ENCODE measurements at places on chromosomes 1 and 21.
A peak's percentile ranks its signal among the peaks of the same experiment; 100 is the strongest.

DNA sequence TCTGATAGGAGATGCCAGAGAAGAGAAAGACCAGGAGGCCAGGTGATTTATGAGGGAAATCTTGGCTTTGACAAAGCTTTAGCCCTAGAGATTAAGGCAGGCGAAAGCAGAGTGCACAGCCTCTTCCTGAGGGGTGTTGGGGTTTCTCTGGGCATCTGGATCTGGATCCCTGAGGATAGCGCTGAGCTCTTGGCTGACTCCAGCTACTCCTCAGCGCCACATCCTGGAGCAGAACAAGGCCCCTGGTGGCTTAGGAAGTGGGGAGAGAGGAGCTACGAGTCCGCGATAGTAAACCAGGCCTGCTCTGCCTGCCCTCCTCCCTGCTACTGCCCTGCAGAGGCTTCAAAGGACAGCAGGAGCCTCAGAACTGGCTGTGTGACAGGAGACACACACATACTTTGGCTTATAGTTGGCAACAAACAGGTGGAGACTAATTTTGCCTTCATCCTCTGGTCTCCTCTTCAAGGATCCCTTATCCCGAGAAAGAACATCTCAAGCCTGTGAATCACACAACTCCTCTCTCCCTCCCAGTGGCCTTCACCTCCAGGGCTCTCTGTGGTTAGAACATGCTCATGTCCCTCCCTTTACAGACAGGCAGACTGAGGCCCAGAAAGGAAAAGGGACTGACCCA, 66.9 kb downstream of the TRABD2B start:
- DNase-seq, result no peak

- peak; percentile 96 for DNase-seq
Observed at GRCh38 chr1:21251773-21252471, 38.3 kb downstream of the ECE1 start.

DNA sequence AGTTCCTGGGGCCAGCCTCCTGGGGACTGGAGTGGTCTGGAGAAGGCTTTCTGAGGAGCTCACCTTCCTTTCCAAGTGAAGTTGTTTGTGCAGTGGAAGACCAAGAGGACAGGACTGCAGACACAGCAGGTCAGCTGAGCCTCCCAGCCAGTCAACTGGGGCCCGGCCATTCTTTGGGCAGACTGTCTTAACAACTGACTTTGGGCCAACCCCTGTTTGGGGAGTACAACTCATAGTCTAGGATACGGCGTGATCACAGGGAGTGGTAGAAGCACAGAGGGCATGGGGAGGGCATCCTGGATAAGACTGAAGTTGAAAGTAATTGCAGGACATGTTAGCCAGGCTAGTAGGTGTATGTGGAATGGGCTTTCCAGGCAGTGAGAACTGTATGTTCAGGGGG, 50.3 kb downstream of the PGM1 start:
- no peak for DNase-seq

- DNase-seq, result no peak
Observed at GRCh38 chr1:43910343-43910742, 23.3 kb upstream of the ARTN start.

DNA sequence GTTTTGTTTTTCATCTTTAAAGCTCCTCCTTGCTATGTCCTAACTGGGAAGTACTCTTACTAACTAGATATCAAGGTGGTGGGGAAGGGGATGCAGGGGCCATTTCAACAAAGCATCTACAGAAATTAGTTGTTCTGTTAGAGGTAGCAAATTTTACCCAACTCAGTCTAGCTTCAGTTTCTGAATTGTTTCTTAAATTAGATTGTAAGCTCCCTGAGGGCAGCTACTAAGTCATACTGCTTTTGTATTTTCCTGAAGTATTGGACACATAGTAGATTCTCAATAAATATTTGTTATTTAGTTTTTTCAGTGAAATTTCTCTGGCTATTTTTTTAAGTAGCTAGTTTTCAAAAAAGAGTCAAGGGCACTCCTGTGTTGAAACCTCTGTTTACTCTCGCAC, 1.8 kb downstream of the UBAP2L start:
- DNase-seq, result no peak

GRCh38 chr1:169109561-169110134, 3.2 kb downstream of the ATP1B1 start:
- DNase-seq, result peak; percentile 87

- no peak for DNase-seq
Observed at GRCh38 chr1:97304366-97304765, 582.8 kb downstream of the PTBP2 start.

DNA sequence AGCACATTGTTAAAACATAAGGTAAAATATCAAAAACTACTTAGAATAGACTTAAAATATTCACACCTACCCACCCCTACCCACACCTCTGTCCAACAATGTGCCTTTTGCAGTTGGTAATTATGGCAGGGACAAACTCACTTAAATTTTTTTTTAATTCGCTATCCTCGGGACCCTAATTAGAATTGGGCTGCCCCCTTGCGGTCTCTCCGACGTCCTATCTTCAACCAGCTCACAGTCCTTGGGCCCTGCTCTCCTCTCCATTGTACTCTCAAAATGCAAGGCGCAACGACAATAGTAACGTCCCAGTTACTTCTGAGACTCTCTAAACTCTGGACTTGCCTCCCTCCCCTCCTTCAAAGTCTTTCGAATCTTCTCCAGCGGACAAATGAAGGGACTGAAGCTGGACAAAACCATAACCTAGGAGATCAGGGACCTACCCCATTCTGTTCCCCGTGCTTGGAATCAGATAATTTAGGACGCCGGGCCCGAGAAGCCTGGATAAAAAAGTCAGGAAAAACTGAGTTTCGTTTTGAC, 1.1 kb upstream of the CIART start:
- peak; percentile 73 for DNase-seq

GRCh38 chr1:115642168-115643072, 650 bp downstream of the VANGL1 start:
- peak; percentile 44 for DNase-seq

- no peak for DNase-seq
Observed at GRCh38 chr1:12593621-12594066, 24.4 kb downstream of the DHRS3 start.

DNA sequence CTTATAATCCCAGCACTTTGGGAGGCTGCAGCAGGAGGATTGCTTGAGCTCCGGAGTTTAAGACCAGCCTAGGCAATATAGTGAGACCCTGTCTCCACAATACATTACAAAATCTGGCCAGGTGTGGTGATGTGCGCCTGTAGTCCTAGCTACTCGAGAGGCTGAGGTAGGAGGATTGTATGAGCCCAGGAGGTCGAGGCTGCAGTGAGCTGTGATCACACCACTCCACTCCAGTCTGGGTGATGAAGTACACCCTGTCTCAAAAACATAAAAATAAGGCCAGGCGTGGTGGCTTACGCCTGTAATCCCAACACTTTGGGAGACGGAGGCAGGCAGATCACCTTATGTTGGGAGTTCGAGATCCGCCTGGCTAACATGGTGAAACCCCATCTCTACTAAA, 27.7 kb downstream of the L1TD1 start:
- no peak for DNase-seq

DNA sequence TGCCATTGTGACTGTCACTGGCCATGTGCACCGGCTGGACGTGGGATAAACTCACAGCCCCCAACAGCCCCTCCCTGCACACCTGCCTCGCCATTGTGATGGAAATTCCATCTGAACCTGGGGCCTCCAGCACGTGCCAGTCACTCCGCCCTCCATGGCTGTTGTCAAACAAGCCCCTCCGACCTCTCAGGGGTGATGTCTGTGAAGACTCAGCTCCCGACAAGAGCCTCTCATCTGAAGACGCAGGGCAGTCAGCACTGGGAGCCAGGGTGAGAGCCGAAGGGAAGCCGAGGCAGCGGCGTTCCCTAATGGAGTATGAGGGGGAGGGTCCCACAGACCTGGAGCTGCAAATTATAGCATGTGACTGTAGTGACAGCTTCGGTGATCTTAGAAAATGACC, 1.4 kb upstream of the KRTAP10-2 start:
- no peak for DNase-seq

- peak; percentile 60 for DNase-seq
Observed at GRCh38 chr1:239723776-239724367, 337.5 kb downstream of the CHRM3 start.

GRCh38 chr1:161486806-161487741, 18.2 kb upstream of the FCGR2A start:
- peak; percentile 46 for DNase-seq

DNA sequence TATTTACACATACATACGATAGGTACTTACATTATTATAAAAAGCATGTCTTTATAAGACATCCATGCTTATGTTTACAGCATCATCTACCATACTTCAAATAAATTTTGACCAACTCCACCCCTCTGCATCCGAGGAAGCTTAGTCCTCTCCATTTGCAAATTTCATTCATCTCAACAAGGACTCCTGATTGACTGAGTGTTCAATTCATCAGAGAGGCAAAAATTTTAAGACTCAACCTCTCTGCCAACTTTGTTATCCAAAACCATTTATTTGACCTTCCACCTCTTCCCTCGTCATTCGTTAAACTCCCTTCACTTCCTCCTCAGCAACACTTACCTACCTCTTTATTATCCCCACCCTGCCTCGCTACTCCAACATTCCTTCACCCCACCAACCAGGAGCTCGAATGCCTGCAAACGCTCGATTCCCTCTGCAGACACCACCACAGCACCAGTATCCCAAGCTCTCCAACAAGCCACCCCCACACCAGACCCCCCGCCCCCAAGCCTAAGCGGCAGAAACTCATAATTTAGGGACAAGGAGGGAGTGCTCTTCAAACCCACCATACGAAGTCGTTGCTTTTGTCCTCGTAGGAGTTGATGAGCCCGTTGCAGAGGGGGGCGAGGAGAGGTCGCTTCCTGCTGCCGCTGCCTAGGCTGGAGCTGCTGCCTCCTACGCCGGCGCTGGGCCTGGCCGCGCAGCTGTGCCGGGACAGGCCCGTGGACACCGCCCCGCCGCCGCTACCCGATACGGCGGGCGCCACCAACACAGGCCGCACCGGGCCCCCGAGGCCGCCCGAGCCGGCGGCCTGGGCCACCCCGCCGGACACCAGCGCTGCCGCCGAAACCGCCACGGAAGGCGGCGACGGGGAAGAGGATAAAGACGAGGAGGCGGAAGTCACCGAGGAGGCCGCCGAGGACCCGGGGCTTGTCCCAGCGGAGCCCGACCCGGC, 803 bp downstream of the COP1 start:
- peak; percentile 42 for DNase-seq

GRCh38 chr21:31731056-31731856, 662 bp downstream of the SCAF4 start:
- no peak for DNase-seq

GRCh38 chr1:235533476-235534168, 29.4 kb upstream of the B3GALNT2 start:
- no peak for DNase-seq

- peak; percentile 64 for DNase-seq
Observed at GRCh38 chr1:172821609-172822274, 162.8 kb downstream of the FASLG start.
